Stimulated activated CD8-positive, alpha-beta memory T cell treated with anti-CD3 and anti-CD28 coated beads, Interleukin-7, amount 100 ng/mL, for 24 hours (primary cell): ENCODE measurements at places on chromosomes 1 and 21.

DNA sequence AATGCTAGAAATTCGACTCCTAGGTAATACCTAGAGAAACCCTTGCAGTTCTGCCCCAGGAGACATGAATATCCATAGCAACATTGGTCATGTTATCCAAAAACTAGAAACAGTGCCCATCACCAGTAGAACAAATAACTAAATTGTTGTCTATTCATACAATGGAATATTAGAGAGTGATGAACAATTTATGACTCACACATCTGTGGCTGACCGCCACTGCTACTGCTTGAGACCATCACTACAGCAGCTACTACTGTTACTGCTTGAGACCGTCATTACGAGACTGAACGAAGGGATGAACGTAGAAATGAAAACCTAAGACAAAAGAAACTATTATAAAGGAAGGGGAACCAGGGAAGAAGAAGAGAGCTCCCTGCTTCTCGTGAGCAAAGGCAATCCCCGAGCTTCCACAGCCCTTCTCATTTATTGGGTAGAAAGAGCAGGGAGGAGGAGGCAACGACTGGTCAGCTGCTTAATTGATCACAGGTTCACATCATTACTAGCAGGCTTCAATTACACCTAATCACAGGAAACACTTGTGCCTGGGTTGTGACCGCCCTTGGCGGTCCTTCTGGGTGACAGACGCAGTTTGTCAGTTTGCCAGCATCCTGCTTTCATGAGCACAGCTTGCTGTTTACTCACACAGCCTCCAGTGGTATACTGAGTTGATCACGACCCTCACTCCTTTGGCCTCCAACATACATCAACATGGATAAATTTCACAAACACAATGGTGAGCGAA is 14.1 kb upstream of the PADI4 start:
- no peak for DNase-seq

GRCh38 chr1:54763816-54764132 is 549 bp downstream of the PARS2 start:
- DNase-seq = no peak

GRCh38 chr1:8425150-8425780 is 107.4 kb downstream of the SLC45A1 start:
- DNase-seq = no peak

- no peak for DNase-seq
Measured at GRCh38 chr1:1422465-1423244, 1.6 kb upstream of the ANKRD65 start.

- no peak for DNase-seq
Measured at GRCh38 chr1:153763365-153764225, 11.6 kb upstream of the SLC27A3 start.

GRCh38 chr1:180893614-180894013 is 19.1 kb upstream of the KIAA1614 start:
- DNase-seq = no peak

- no peak for DNase-seq
Measured at GRCh38 chr1:70675737-70676156, 264.7 kb downstream of the CTH start.

DNA sequence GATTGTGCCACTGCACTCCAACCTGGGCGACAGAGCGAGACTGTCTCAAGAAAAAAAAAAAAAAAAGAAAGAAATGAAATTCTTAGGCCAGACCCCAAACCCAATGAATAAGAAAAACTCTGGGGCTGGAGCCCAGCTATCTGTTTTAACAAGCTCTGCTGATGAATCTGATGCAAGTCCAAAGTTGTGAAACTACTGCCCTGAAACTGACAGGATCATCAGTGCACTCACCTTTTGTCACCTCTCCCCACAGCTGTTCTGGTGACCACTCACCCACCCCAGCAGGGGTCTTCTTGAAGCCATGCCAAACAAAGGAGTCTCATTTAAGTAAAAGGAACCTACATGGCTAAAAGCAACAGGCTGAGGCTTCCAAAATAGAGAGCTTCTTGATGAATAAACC is 8.4 kb downstream of the PABPC4 start:
- DNase-seq = no peak
